Stimulated activated CD4-positive, alpha-beta T cell treated with anti-CD3 and anti-CD28 coated beads, Interleukin-12 subunit alpha, Interleukin-12 subunit beta, amount 100 ng/mL, for 48 hours (primary cell): ENCODE measurements at places on chromosomes 4 and X.

- no peak for DNase-seq
Observed at GRCh38 chr4:54402880-54403480, 173.9 kb downstream of the PDGFRA start.

- DNase-seq = no peak
Observed at GRCh38 chrX:53268173-53268572, 13.2 kb downstream of the IQSEC2 start.

DNA sequence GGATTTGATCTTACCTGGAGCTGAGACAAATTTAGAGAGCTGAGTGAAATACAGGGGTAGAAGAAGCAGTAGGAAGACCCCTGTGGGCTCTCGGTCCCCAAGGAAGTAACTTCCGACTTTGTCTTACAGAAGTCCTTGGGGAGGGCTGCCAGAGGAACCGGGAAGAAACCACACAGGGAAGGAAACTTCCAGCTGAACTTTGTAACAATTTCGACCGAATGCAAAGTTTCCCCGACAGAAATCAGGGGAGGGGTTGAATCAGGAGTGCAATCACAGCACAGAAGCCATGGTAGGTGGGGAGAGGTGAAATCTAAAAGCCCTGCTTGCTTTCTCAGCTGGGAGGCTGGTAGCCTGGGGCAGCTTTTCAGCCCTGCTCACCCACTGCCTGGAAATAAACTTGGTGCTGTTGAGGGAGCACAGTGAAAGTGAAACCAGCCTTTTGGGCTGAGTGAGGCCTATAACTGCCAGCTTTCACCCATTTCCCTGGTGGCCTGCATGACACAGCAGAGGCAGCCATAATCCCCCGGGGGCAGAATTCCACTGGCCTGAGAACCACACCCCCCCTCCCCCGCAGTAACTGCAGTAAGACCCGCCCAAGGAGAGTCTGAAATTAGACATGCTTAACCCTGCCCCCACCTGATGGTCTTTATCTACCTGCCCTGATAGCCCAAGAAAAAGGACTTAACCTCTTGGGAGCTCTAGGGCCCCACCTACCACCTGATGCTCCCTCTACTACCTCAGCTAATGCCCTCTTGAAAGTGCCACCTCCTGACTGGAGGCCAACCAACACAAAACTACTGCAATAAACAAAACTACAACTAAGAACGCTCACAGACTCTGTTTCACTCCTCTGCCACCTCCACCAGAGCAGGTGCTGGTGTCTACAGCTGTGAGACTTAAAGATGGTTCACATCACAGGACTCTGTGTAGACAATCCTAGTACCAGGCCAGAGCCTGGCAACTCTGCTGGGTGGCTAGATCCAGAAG is 248.2 kb downstream of the PARM1 start:
- no peak for DNase-seq

- no peak for DNase-seq
Observed at GRCh38 chrX:73799888-73800287, 236.9 kb downstream of the CHIC1 start.

DNA sequence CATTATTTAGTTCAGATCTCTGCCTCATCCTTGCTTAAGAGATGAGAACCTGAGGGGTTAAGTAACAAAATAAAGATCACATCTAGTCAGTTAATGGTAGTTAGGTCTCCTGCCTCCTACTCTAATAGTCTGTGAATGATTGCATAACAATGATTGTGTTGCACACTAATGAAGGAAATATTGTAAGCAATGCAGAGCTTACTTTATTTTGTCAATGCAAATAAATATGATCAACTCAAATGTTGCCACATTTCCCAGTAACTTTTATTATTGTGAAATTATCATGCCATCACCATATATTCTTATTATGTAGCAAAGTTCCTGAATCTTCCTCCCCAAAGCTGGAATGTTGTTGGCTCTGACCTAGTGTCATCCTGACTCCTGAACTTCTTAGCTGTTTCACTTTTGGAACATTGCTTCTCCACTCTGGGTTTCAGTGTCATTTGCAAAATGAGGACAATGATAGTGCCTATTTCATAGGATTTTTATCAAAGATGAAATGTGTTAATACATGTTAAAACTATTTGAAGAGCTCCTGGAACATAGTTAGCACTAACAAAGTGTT is 17.0 kb upstream of the GABRA4 start:
- DNase-seq = no peak

- DNase-seq = no peak
Observed at GRCh38 chr4:2574009-2574408, 37.6 kb downstream of the FAM193A start.

GRCh38 chrX:15504661-15505060 is 4.1 kb downstream of the BMX start:
- DNase-seq = no peak

DNA sequence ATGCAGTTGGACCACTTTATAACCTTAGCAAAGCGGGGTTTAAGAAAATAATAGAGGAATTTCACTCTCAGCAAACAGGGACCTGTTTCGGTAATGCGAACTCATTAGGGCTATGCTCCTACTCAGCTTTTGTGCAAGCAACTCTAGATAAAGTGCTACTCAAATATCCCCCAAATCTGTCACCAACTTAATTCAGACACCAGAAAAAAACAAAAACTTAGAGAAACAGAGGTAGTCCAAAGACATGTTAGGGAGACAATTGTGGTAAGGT is 123.0 kb downstream of the CAMK2D start:
- no peak for DNase-seq

GRCh38 chr4:24980064-24980690 is 50.6 kb downstream of the LGI2 start:
- peak; percentile 19 for DNase-seq

DNA sequence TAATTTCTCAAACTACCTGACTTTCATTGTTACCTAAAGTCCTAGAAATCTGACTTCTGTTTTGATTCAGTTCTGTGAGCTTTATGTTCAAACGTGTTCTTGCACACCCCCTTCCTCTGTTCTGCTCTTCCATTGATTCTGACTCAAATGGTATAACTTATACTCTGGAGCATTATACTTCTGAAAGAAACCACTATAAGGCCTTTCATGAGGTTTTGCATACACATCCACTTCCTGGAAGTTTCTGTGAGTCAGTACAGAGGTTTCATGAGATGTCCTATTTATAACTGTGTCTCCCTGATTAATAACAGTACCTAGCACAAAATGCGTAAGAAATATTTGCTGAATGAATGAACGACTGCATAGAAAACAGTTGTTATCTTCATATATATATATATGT is 540.2 kb upstream of the CT83 start:
- DNase-seq = no peak

GRCh38 chrX:2831471-2832228 is 2.9 kb downstream of the GYG2 start:
- DNase-seq = no peak

- no peak for DNase-seq
Observed at GRCh38 chr4:144644368-144645101, 1.4 kb upstream of the HHIP start.

DNA sequence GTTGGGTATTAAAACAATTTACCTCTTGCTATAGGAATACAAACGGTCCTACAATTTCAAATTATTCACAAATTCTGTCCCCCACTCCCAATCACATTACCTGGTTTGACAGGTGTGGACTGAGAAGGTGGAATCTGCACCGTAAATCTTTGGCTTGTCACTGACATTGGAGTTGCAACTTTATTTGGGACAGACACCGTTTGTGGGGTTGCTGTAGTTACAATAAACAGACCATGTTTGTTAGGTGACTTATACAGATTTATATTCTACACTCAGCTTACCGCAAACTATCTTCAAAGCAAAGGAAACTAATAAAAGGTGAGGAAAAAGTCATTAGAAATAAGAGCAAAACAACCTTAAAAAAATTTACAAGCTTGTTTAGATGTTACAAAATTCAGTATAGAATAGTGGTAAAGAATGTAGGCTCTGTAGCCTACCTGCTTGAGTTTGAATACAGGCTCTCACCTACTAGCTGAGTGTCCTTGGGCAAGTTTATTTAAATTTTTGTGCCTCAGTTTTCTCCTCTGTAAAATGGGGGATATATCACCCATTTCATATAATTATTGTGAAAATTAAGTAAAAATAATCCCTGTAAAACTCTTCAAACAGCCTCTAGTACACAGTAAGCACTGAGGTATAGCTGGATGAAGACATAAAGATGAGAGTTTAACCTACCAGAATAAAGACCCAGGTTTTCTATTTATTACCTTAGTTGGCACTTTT is 6.1 kb downstream of the TAF9B start:
- DNase-seq = no peak

DNA sequence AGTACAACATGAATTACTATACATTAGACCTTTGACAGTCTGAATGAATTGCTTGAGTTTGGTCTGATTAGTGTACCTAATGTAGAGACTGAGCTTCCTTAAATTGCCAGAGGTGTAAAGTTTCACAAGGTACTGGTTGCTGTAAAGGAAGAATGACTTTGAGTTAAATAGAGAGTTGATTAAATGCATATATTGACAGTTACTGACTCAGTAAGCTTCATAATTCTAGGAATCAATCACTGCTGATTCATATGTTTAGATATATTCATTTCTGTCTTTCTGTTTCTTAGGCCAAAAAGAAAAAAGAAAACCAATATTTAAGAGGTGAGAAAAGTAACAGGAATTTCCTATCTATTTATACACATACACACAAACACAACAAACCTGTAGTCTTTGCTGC is 16.2 kb upstream of the ART3 start:
- no peak for DNase-seq

GRCh38 chr4:139809757-139810140 is 144.1 kb downstream of the MGST2 start:
- DNase-seq = no peak

DNA sequence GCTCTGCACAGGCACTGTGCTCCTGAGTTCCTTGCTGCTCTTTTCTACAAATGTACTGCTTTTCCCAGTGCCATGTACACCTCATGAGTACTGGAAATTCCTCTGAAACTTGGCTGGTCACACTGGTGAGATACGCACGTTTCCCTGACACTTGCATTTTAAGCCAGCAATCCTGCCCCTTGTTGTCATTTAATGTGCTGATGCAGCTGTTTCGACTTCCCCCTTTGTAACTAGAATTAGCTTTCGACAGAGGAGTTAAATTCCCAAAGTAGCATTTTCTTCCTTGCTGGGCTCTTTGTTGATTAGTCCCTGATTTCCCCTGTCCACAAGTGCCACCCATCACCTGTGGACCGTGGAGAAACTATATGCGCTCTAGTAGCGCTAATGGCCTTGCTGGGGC is 77.5 kb downstream of the IQCM start:
- DNase-seq = no peak

- DNase-seq = no peak
Observed at GRCh38 chr4:45131020-45131419, 404.7 kb upstream of the GNPDA2 start.

DNA sequence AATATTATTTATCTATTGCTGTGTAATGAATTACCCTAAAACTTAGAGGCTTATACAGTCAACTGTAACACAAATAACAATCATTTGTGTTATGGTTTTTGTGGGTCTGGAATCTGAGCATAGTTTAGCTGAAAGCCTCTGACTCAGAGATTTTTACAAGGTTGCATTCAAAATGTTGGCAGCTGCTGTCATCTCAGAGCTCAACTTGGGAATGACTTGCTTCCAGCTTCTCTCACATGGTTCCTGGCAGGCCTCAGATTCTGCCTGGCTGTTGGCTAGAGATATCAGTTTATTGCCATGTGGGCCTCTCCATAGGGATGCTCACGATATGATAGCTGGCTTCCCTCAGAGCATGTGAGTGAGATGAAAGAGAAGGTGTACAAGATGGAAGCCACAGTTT is 70.2 kb upstream of the BRWD3 start:
- no peak for DNase-seq

DNA sequence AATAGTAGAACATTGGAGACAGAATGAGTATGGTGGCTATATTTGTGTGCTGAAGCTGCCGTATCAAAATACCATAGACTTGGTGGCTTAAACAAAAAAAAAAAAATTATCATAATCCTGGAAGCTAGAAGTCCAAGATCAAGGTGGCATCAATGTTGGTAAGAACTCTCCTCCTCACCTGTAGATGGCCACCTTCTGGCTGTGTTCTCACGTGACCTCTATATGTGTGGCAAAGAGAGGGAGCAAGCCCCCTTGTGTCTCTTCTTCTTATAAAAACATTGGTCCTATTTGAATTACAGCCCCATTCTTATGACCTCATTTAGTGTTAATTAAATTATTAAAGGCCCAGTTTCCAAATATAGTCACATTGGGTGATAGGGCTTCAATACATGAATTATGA is 1640.9 kb upstream of the PCDH7 start:
- no peak for DNase-seq

DNA sequence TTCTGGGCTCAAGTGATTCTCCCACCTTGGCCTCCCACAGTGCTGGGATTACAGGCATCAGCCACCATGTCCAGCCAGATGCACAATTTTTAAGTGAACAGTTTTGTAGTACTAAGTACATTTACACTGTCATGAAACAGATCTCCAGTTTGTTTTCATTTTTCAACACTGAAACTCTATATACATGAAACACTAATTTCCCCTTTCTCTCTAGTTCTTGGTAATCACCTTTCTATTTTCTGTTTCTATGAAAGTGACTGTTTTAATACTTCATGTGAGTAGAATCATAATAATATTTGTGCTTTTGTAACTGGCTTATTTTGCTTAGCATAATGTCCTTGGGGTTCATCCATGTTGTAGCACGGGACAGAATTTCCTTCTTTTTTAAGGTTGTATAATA is 237.4 kb downstream of the CAMK2D start:
- no peak for DNase-seq
